Neural progenitor cell (in vitro differentiated cells): ENCODE measurements at places on chromosomes 6 and 20.

DNA sequence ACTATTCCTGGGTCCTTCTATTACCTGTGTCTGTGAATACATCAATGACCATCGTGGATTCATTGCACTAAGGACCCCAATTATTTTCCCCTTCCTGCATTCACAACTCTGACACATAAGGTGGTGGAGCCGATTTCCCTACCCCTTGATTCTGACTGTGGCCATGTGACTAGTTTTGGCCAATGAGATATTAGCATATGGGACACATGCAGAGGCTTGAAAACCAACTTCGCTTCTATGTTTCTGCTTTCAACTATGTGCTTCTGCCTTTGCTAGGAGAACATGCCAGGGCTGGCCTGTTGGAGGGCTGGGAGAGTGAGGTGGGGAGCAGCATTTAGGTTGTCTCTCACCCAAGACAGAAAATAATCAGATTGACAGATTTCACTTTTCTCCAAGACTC, 483.1 kb upstream of the JAG1 start:
- DNase-seq: no peak

GRCh38 chr6:130503146-130503545, 137.3 kb downstream of the TMEM200A start:
- DNase-seq: no peak

DNA sequence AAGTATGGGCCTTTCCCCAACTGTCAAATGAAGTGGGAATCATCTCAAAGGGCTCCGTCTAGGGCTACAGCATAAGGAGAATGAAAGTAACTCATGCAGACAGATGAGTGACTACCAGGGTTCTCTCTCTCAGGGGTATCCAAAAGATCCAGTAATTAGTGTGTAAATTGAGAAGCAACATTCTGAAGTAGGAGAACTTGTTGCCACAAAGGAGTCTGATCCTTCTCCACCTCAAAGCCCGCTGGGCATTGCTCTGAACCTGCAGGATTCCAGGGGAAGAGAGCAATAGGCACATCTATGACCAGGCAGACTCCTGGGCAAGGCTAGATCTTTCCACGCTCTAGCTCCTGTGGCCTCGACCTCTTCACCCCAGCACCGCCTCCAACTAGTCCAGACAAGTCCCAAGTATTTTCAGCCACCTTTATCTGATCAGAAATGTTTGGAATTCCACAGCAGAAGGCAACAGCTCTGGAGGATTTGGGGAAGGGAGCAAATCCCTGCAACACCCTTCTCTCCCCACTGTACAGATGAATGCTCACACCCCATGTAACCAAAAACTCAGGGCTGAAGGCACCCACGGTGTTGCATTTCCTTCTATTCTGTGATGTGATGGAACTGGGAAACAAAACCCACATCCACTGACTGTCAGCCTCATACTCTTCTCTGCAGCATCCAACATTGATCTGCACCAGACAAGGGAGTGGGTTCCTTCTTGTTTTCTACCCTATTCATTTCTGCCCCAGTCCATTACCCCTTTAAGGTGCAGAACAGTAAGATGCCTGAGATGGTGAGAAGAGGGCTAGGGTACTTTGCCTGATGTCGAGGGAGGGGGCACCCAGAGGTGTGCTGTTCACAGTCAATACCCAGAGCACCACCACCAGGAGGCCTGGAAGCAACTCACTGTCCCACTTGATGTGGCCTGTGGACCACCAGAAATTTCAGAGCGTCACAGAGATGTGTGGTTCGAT, 41.0 kb downstream of the COX4I2 start:
- DNase-seq: peak; percentile 54

GRCh38 chr20:35618263-35619131, 2.9 kb downstream of the SPAG4 start:
- DNase-seq: peak; percentile 57

DNA sequence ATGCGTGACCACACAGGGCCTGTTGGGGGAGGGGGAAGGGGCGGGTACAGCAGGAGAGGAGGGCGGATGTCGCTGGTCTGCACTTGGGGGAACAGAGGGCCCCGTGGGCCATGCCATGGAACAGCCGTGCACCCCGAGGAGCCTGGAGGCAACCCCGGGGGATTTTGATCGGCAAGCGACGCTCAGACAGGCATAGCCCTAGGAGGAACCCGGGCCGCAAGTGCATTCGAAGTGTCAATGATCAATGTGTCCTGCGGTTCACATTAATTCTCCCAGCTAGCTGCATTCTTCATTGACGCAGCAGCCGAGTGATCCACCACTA, 772.8 kb upstream of the DEFB115 start:
- no peak for DNase-seq

- peak; percentile 66 for DNase-seq
These were observed 67.2 kb upstream of the SMLR1 start for GRCh38 chr6:130760006-130760405.

- DNase-seq: peak; percentile 74
These were observed 46.7 kb upstream of the MOCS1 start for GRCh38 chr6:39980839-39981580.

- DNase-seq: peak; percentile 60
These were observed 94.5 kb upstream of the BTN3A2 start for GRCh38 chr6:26270486-26270861.

DNA sequence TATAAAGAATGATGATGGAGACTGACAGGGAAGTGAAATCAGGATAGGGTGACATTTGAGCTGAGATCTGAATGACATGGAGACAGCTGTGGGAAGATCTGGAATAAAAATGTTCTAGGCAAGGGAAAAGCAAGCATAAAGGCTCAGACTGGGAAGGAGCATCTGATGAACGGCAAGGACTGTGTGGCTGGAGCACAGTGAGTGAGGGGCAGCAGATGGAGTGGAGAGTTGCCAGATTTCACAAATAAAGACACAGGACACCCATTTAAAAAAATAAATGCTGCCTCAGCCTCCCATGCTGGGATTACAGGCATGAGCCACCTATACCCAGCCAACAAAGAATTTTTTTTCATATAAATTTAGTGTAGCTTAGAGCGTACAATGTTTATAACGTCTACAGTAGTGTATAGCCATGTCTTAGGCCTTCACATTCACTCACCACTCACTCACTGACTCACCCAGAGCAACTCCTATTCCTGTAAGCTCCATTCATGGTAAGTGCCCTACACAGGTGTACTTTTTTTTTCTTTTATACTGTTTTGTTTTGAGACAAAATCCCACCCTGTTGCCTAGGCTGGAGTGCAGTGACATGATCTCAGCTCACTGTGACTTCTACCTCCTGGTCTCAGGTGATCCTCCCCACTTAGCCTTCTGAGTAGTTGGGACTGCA, 2.4 kb upstream of the ZBTB24 start:
- DNase-seq: no peak

DNA sequence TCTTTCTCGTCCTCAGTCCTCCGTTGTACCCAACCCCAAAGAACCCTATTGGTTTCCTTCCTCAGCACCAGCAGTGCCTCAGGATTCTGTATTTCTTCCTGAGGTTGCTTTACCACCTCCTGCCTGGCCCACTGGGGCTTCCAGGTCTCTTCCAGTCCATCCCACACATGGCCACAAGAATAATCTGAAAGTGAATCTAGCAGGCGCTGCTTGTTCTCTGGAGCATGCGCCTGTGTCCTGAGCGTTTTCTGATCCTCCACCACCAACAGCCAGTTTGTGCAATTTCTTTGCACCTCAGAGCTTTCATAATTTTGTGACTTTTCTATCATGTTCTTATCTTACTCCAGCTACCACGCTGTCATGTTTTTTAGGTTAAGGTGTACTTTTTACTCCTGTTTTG, 11.6 kb upstream of the HSP90AB1 start:
- DNase-seq: no peak

GRCh38 chr6:170062915-170063241, 228.0 kb downstream of the DLL1 start:
- DNase-seq: no peak

DNA sequence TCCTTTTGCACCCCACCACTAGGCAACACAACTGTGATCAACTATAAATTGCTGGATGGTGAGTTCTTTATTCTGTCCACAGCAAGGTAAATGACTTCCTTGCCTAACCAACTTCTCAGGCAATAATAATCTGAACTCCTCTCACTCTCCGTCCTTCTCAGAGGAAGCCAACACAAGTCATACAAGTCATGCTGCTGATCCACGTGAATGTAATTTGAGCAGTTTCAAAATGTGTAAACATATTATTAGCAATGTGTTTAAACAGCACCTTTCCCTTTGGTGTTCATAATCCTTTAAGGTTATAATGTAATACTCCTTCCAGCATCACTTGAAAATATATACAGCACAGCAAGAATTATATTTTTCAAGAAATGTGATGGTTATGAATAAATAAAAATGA, 127.9 kb downstream of the QRSL1 start:
- no peak for DNase-seq

GRCh38 chr6:89172131-89172530, 26.3 kb downstream of the PM20D2 start:
- no peak for DNase-seq

DNA sequence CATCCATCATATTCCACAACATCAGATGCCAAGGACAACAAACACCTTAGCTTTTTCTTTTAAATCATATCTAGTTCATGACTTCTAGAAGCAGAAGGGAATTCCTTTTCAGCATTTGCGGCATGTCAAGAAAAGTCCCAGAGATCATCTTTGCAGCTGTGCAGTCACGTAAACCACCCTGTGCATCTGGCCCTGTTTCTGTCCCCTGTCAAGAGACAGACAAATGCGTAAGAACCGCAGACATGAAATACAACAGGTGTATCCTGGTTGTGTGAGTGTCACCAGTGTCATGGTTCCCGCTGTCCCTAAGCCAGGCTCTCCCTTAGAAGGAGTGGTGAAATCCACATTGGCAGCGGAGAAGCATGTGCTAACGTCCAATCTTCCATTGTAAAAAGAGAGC, 28.1 kb downstream of the LY86 start:
- DNase-seq: no peak

DNA sequence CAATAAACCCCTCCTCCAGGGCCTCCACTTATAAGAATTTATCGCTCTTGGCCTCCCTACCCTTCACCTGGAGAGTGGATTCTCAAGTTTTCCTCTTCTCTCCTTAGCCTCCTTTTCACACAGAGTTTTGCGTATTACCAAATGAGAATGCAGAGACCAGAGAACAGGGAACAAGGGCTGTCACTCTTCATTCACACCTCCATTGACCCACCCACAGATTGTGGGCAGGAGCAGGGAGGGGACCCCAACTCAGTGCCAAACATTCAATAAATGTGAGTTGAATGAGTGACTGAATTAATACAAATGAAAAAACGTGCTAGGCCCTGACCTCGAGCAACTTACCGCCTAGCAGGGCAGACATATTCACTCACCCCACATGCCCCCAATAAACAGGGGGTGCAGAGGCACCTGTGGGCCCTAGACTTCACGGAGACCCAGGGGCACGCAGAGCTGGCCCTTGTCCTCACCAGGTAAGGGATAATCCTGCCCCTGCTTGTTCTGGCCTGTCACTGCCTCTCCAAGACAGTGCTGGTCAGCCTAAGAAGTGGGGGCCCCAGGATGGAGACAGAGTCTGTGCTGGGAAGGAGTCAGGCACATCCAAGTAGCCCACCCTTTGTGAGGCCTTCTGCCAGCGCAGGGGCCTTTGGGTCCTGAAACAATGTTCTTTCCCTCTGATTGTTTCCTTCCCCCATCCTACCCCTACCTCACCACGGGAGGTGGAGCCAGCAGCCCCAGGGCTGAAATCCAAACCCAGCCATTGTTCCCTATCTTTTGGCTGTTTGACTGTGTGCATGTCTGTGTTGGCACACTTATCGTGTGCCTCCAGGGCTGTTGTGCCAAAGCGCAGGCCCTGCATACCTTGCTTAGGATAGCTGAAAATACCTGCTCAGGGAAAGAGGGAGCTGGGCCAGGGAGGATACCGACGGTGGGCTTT, 8.4 kb upstream of the TJAP1 start:
- DNase-seq: peak; percentile 58

GRCh38 chr6:157774153-157775135, 48.6 kb upstream of the SNX9 start:
- DNase-seq: peak; percentile 40

GRCh38 chr6:29651413-29652197, 5.3 kb upstream of the MOG start:
- DNase-seq: peak; percentile 21

- no peak for DNase-seq
These were observed 262.8 kb upstream of the MAN1A1 start for GRCh38 chr6:119612176-119612891.

- no peak for DNase-seq
These were observed 17.5 kb downstream of the ATXN1 start for GRCh38 chr6:16743664-16744210.

DNA sequence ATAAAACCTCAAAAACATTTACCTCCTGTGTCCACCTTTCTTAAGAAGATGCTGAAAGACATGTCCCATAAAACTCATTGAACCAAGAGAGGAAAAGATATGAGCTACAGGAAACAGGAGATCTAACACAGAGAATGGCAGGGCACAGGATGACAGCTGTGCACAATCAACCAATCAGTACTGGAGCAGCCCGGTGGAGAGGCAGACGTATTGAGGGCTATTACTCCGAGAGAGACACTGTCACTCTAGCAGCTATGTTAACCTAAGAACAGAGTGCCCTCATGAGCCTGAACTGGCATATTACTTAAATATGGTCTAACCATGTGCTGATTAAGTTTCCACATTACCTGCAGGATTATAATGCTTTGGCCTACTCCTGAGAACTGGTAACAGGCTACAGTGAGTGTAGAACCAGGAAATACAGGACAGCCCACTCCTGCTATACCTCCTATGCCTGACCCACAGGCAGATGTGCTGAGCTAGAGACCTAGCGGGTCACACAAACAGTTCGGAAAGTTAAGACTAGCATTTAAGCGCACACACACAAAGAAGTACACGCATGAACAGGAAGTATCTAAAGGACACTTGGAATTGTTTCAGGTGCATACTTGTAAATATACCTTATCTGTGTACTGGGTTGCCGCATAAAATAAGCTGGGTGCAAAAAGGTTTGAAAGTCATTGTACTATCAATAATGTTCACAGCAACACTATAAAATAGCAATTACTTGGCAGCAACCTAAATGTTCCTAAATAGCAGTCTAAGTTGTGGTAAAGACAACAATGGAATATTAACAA, 199.3 kb upstream of the SHLD1 start:
- DNase-seq: no peak

GRCh38 chr6:105304366-105304765, 98.5 kb downstream of the PREP start:
- no peak for DNase-seq

DNA sequence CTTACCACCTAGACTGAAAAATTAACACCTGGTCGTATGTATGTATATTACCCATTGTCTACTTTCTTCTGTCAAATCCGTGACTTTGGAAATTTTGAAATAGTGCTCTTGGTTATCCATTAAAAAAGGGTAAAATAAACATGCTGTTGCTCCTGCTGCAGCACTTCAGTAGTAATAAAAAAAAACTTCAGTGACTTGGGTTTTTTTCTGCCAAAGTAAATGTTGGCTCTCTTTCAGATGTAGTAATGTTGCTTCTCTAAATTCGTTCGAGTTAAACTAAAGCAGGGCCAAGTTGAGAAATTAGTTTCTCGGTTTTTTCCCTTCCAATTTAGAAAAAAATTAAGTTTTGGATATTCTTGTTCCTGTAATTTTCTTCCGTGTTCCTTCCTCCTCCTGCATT, 34.2 kb downstream of the JARID2 start:
- DNase-seq: no peak

GRCh38 chr6:16774437-16774836, 13.2 kb upstream of the ATXN1 start:
- no peak for DNase-seq

GRCh38 chr6:141028791-141029280, 1103.9 kb upstream of the GJE1 start:
- DNase-seq: no peak
